IMR-90 (cell line): ENCODE measurements at places on chromosomes 3 and 15. TPM values are rescaled to one million over a fixed set of nuclear protein-coding genes. Genes with fewer than 3 reads are reported as not detected.

FAM43A gene
- 3.0 and 3.1 TPM in 2 replicates for total RNA-seq

SERINC4 gene
- total RNA-seq: under 0.01 TPM in 1 of 2 replicates, not detected in the other

- no peak for DNase-seq
These were observed 65.0 kb downstream of the AQR start for GRCh38 chr15:34904527-34904926.

DNA sequence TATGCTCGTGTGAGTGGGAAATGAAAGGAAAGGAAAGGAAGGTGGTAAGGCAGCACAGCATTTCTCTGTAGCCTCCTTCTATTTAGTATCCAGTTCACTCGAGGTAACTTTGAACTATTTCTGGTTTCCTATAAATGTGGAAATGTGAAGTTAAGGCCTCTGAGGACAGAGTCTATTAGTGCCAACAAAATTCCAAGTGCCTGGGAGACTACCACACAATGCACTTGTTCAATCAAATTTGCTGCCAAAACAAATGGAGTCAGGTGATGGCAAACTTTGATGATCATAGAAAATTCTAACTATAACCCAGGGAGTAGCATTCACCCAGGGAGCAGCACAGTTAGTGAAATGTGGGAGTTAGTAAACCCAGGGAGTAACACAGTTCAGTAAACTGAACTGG, 155.1 kb downstream of the ALCAM start:
- no peak for DNase-seq

DNA sequence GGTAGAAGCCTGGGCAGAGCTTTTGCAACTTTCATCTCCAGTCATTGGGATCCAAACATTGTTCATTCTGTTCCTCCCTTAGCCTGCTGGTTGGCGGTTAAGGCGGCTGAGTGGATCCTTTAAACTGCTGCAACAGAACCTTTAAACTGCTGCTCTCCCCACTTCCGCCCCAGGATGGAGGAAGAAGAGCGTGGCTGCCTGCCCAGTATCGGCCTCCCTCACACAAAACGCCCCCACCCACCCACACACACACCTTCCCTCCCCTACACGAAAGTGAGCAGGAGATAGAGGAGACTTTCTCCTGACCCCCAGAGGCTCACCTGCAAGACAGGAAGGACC, 460 bp upstream of the ZMAT3 start:
- peak; percentile 17 for DNase-seq

DNA sequence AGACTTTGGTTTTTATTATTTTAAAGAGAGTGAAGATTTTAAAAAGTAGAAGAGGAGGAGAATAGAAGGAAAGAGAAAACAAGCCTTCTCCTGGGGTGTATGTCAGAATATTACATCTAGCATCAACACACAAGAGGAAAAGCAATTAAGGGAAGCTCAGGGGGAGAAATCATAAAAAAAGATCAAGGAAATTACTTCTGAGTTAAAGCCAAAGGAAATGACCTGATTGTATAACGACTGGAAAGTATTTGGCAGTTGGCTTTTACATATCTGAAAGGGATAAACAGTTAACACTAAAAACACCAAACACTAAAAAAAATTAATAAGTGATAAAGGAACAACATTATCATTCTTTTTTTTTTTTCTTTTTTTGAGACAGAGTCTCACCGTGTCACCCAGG, 58.4 kb downstream of the CPNE4 start:
- no peak for DNase-seq

DNA sequence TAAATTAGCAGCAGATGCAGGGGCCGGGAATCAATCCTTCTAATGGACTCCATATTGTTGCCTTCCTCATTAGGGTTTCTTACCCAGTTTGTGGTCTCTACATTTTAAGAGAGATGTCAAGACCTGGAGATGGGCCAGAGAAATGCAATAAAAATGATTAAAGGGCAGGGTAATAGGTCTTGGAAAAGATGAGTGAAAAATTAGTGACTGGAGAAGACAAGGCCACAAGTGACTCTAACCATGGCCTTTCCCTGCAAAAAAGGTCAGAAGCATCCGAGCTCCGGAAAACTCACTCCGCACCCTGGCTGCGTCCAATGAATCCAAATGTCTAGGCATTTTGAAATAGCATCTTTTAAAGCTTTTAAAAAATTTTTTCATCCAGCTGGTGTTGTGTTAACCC, 152.8 kb downstream of the ARRDC4 start:
- no peak for DNase-seq

DNA sequence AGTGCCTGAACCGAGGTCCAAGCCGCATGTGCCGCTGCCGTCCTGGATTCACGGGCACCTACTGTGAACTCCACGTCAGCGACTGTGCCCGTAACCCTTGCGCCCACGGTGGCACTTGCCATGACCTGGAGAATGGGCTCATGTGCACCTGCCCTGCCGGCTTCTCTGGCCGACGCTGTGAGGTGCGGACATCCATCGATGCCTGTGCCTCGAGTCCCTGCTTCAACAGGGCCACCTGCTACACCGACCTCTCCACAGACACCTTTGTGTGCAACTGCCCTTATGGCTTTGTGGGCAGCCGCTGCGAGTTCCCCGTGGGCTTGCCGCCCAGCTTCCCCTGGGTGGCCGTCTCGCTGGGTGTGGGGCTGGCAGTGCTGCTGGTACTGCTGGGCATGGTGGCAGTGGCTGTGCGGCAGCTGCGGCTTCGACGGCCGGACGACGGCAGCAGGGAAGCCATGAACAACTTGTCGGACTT, 7.1 kb downstream of the DLL4 start:
- no peak for DNase-seq

DNA sequence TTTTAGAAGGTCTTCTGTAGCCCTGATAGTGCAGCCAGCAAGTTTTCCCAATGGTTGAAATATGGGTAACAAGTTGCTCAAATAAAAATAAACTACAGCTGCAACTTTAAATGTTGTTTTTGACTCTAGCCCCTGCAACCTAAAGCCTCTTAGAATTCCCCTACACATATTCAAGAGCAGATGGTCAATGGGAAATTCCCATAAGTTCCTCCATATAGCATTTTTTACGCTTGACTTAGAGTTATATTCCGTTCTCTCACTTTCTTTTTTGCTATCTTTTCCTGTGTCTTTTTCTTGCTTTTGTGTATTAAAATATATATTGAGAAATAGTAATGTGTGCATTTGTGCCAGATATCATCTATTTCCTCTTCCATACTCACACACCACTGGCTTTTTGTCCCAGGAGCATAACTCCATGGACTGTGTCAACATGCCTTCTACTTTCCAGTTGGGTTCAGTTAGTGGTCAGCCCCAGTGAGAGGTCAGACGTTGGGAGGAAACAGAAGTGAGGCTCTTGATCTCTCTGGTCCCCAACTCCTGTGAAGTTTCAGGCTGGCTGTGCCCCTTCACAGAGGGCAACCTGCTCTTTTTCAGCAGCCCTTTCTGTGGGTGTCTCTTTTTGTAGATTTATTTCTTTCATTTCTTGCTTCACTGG, 63.3 kb upstream of the TP63 start:
- DNase-seq: no peak

DNA sequence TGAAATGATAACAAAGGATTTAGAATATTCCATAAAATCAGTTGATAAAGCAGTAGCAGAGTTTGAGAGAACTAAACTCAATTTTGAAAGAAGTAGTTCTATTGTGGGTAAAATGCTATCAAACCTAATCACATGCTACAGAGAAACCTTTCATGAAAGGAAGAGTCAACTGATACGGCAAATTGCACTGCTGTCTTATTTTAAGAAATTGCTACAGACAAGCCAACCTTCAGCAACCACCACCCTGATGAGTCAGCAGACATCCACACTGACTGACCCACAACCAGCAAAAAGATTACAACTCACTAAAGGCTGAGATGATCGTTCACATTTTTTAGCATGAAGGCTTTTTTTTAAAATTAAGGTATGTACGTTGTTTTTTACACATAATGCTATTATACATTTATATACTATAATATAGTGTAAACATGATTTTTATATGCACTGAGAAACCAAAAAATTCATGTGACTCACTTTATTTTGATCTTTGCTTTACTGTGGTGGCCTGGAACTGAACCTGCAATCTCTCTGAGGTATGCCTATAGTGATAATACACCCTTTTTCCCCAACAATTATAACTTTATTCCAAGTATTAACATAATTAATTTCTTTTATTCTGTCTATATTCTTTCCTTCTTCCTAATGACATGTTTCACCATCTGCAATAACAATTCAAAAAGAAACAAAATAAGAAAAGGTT, 109.9 kb downstream of the TBC1D5 start:
- DNase-seq: peak; percentile 83

DNA sequence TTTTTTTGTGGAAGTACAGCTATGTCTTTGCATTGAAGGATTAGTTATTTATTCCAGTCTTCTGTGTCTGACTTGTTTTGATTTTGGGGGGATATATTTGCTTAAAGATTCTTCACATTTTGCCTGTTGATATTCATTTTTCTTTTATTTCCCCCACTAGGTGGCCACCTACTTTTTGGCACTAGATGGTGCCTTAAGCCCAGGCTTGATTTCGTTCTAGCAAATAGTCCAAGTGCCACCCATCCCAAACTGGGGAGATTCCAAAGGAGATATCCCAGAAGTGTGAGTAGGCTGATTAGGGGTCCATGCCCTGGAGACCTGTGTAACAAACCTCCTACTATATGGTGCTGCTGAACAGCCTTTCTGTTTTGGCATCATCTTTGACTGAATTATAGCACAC, 80.0 kb upstream of the SPATA16 start:
- no peak for DNase-seq

DNA sequence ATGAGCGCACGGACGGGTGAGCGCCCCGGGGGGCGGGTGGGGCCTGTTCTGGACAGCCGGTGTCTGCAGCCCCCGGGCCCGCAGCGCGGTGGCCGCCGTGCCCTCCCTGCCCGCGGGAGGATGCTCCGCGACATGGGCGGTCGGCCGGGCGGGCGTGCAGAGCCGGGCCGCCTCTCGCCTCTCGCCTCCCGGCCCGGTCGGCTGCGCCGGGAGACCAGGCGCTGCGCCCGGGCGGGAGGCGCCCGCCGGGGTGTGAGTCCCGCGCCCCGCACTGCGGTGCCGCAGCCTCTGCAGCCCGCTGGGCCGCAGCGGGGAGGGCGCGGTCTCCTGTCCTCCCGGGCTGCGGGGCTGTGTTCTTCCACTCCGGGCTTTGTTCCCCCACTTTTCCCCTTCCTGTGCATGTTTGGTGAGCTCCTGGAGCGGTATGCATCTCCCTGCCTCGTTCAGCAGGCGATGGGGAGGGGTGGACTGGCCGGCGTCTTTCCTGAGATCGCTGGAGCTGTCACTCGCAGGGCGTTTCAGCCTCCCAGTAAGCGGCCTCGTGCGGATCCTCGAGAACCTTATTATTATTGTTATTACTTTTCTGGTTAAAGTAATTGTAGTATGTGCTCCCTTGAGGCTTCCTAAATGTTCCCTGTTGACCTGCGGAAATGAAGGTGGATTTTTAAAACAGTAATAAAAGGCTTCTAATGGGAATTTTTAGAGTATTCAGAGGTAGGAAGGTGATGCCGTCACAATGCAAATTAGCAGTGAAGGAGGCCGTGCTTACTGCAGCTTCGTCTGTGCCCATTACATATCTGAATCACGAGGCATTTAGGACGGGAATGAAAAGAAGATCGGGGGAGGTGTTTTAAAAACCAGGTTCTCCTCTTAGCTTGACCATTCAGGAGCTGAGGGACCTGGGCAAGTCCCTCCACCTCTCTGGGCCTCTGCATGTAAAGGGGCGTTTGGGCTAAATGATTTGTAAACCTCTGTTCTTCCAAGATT, 593 bp downstream of the TMOD2 start:
- DNase-seq: peak; percentile 34

DNA sequence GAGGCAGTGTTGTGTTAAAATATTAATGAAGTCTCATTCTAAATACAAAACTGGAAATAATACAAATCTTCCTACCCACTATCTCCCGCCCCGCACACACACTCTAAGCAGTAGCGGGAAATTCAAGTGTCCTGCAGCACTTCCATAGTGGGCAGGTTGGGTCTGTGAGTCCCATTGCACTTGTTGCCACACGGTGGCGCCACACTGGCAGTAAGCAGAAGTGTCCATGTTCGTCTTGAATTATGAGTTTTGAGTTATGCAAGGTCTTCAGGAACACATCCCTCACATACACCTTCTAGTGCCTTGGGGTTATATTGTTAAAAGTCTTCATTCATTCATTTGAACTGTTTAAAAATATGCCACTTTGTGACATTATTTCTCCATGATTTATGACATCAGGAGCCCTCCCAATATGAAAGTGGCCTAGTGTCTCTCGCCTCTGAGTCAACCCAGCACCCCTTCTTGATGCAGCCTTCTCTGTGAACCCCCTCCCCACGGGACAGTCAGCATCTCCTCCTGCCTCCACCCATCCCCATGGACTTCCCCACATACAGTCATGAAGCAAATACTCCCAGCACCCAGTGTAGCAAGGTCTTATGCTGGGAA, 17.6 kb upstream of the CCDC174 start:
- peak; percentile 49 for DNase-seq
